ENCODE measurements at places on chromosomes 11 and 22.

DNA sequence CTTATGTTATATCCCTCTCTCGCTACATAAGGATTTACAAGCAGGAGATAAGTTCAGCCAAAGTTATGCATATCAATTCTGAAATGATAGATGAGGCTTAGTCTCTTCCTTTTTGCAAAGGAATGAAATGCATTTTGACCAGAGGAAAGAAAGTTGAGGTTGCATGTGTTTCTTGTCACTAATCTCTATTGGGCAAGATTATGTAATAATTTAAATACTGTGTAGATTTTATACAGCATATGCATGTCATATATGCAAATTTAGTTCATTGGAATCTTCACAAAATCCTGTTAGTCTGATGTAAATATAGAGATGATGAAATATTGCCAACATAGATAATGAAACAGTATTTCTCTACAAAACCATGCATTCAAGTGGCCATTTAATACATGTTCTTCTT lies 858.7 kb upstream of the RAG2 start:
- DNase-seq = no peak

- DNase-seq = no peak
Observed at GRCh38 chr11:7520011-7520942, 6.5 kb downstream of the PPFIBP2 start.

- DNase-seq = no peak
Observed at GRCh38 chr11:95925011-95925410, 1.1 kb upstream of the MTMR2 start.

GRCh38 chr11:104061853-104062521 lies 25.5 kb downstream of the DDI1 start:
- no peak for DNase-seq

- DNase-seq = peak; percentile 24
Observed at GRCh38 chr22:22871536-22872278, 15.9 kb upstream of the IGLL5 start.

GRCh38 chr11:70068950-70069349 lies 9.2 kb upstream of the ANO1 start:
- peak; percentile 22 for DNase-seq

All from activated effector memory CD4-positive, alpha-beta T cell treated with anti-CD3 and anti-CD28 coated beads, Interleukin-2, amount 50 U/mL, for 16 hours (primary cell).